HepG2 (cell line): ENCODE measurements at places on chromosomes 7 and 10.

DNA sequence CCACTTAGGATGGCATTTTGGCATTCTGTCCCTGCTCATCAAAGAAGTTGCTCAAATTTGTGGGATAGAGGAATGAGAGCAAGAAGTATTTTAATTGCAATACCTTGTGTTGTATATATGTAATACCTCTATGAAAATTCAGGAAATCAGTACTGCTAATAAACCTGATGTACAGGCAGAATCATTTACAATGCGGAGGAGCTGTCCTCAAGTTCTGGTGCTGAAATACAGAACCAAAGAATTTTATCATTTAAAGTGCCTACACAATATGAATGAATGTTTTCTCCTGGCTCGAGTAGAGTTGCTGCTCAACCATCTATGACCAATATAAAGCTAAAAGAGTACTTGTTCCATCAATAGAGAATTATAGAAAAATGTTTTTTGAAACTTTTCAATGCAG, 305.8 kb downstream of the PLXNA4 start:
- no peak overlapping the region for H3K4me3 ChIP-seq
- H3K27ac ChIP-seq = no peak overlapping the region
- DNase-seq = no peak
- H3K36me3 ChIP-seq = no peaks in the 10 kb centered on the region

- H3K4me3 ChIP-seq = no peak overlapping the region
- no peaks in the 10 kb centered on the region for H3K36me3 ChIP-seq
- H3K27me3 ChIP-seq = no peaks in the 10 kb centered on the region
- H3K4me1 ChIP-seq = no peaks in the 10 kb centered on the region
- DNase-seq = no peak
- no peak overlapping the region for H3K27ac ChIP-seq
Observed at GRCh38 chr10:16603308-16603707, 81.6 kb upstream of the C1QL3 start.

DNA sequence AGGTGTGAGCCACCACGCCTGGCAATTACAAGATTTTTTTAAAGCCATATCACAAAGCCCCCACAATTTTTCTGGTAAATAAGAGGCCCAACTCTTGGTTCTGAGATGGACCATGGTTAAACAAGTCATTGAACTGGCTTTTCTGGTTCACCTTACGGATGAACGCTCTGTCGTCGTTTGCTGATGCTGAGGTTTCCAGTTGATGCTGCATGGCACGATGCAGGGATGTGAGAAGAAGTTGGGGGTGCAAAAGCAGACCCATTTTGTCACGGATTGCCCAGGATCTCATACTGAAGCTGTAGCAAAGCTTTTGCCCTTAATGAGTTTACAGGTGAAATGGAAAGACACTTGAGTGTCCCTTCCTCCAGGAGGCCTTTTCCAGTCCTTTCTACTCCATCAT, 2.0 kb upstream of the IL2RA start:
- H3K4me1 ChIP-seq = no peaks in the 10 kb centered on the region
- DNase-seq = no peak
- no peaks in the 10 kb centered on the region for H3K36me3 ChIP-seq
- H3K27ac ChIP-seq = no peak overlapping the region
- peaks cover 25% of the 10 kb centered on the region; the same call in 2 of the 3 replicates for H3K27me3 ChIP-seq

DNA sequence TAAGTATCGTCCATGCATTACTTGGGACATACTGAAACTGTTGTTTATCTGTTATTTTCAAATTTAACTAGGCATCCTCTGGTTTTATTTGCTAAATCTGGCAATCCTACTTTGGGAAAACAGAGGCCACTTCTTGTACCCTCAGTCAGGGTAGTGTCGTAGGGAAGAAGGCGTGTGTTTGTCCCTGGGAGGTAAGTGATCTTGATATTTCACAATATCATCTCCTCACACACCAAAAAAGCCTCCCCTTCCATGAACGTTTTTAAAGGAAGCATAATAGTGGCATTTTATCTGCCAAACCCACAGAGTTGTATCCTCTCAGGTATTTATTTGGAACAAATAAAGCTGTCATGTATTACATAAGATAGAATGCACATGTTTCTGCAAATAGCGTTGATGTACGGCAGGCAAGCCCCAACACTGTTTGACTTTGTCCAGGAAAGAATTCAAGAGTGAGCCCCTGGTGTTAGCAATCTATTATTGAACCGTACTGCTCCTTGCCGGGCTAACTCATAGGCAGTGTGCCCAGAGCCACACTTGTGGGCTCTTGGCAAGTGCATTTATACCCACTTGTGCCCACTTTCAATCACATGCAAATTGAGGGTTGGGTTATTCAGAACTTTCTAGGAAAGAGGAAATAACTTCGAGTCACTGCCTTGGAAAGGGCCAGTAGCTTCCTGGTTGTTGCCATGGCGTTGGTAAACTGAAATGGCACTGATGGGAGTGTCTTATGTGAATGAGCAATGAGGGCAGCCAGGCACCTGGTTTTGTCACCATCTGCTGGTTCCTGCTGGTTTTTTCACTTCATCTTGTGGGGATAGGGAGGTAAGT, 266.0 kb downstream of the USP6NL start:
- H3K4me1 ChIP-seq = no peaks in the 10 kb centered on the region
- no peaks in the 10 kb centered on the region for H3K36me3 ChIP-seq
- DNase-seq = peak; percentile 4
- no peak overlapping the region for H3K27ac ChIP-seq
